ENCODE measurements at places on chromosomes 1 and 21.

GRCh38 chr1:231162297-231162969 lies 575 bp downstream of the TRIM67 start:
- peak; percentile 71 for DNase-seq

DNA sequence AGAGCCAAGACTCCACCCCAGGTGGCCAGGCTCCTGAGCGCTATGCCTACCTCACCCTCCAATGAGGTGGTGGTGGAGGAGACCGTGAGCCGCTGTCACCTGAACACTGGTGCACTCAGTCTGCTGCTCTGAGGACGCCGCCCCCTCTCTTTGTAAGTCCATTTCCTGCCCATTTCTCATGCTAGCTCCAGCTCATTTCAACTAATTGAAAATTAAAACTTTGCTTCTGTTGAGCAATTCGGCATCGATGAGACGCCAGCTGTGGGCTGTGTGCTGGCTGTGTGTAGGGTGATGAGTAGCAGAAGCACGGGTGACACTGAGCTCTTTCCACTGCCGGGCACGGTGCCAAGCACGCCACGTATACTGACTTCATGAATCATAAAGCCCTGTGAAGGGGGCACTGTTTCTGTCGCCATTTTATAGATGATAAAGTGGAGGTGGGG lies 11.2 kb downstream of the TNFRSF1B start:
- peak; percentile 74 for DNase-seq

DNA sequence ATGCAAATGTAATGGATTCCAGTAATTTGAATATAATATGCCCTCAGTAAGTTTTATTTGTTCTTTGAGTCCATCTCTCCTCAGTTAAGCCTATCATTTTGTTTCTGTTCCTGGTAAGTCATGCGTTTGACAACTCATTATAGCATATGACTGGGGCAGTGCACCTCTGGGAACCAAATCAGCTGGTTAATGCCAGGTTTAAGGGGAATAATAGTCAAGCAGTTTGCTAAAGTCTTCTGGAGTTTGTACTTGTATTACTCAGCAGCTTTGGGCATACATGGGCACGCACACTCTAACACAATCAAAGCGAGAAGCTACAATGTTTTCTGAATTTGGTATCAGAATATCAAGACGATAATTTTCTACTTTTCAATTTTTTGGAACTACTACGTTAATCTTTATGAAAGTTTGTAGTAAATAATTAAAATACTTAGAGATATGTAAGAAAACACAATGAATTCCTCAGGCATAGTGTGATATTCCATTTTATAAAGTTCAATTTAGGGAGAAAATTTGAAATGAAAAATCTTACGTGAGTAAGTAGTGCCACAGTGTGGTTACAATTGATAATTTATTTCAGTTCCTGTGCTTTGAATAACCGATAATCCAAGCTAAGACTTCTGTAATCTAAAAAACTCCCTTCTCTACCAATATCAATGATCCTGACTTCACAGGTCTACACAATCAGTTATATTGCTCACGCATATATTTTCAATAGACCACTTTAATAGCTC lies 43.8 kb upstream of the KCTD3 start:
- peak; percentile 6 for DNase-seq

- peak; percentile 46 for DNase-seq
Observed at GRCh38 chr1:203036135-203036534, 9.8 kb downstream of the PPFIA4 start.

GRCh38 chr1:36349241-36349671 lies 25.8 kb upstream of the EVA1B start:
- peak; percentile 52 for DNase-seq

DNA sequence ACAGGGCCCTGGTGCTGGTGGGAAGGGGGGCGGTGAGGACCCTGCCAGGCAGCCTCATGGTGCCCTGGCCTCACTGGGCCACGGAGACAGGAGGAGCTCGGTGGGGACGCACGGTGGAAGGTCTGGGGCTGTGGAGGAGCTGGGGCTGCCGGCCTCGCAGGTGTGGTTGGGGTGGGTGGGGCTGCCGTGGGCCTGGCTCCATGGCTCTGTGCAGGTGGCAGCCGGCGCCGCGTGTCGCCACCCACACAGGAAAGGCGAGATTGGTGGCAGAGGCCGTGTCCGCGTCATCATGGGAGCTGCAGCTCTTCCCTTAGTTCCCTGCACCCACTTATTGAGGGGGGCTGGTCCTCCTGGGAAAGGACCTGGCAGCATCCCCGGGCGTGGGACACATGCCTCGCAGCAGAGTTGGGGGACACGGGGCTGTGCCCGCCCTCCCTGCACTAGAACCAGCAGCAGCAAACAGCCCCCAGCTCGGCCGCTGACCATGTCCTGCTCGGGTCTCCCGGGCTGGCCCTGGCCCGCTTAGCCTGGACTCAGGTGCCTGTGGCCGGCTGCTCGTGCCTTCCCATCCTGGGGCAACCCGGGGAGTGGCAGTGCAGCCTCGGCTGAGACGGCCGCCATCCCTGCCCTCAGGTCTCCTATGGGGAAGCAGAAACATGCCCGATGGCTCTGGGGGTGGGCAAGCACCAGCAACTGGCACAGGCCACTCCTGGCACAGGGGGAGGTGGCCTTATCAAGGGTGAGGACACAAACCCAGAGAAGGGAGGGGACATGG lies 7.5 kb upstream of the TTC34 start:
- DNase-seq, result no peak

DNA sequence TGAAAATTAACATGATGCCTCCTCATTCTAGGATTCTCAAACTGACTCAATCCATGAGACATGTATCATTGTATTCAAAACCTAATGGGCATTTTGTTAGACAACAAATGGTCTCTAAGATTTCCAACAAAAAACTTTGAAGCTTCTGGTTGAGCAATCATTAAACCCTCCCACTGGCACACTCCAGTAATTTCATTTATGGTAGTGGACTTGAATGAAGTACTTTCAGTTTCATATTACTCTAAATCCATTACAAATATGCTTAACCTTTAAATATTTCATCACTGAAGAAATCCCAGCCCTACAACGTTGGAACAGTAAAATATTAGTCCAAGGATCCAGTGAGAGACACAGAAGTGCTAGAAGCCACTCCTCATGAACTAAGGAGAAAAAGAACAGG lies 43.5 kb downstream of the GBP6 start:
- peak; percentile 55 for DNase-seq

DNA sequence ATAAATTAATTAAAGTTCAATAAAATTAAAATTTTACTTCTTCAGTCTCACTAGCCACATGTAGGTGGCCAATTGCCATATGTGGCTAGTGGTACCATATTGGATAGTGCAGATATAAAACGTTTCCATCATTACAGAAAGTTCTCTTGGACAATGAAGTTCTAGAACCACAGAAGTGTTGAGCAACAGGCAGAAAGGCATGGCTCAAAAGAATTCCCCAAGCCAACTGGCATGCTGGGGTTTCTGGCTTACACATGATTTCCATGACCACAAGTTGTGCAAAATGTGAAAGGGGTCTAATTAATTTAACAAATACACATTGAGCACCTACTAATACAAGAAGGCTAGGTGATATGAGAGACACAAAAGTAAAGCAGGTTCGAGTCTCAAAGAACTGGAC lies 72.2 kb upstream of the CDC42BPA start:
- DNase-seq, result no peak
